ENCODE measurements at places on chromosomes 16 and 17.
A peak's percentile ranks its signal among the peaks of the same experiment; 100 is the strongest.

DNA sequence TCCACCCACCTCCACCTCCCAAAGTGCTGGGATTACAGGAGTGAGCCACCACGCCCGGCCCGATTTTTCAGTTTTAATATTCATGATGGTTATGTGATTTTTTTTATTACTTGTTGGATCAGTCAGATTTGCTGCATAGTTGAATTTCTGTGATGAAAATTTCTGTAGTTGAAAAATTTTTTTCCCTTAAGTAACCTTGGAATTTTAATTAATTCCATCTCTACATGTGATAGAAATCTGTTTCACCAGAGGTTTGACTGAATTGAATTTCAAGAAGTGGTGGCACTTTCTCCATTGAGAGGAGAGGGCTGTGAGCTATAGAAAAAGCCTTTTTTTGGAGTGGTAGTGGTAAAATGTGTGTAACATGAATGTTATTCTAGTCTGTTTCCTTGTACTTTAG lies 24.7 kb downstream of the WIPF2 start:
- no peak for DNase-seq

- peak; percentile 99 for DNase-seq
These were observed at the start of gene SLC2A4 for GRCh38 chr17:7281074-7281952. SLC2A4 (plus strand) TSS chr17:7281718; CDS start chr17:7281935, 217 bp downstream.

GRCh38 chr17:58394534-58395223 lies 22.7 kb downstream of the RNF43 start:
- no peak for DNase-seq

DNA sequence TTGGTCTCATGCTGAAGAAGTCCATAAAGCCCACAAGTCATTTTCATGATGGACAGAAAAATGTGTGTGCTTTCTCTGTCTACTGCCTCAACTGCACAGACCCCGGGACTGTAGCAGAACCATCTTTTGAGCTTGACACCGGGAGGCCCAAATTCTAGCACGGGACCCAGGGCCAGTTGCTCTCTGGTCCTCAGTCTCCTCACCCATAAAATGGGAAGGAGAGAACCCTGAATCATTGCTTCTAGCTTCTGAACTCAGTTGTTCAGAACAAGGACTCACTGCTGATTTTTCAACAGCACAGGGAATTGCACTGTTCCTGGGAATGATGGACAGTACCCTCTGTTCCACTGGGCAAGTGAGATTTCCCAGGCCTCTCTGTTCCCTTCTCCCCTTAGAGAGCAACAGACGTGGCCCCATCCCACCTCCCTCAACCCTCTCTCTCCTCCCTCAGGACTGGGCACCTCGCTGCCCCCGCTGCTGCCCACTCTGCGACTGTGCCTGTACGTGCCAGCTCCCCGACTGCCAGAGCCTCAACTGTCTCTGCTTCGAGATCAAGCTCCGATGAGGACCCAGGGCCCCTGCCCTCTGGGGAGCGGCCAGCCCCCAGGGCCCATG lies 2.2 kb upstream of the ALDOA start:
- DNase-seq = no peak

DNA sequence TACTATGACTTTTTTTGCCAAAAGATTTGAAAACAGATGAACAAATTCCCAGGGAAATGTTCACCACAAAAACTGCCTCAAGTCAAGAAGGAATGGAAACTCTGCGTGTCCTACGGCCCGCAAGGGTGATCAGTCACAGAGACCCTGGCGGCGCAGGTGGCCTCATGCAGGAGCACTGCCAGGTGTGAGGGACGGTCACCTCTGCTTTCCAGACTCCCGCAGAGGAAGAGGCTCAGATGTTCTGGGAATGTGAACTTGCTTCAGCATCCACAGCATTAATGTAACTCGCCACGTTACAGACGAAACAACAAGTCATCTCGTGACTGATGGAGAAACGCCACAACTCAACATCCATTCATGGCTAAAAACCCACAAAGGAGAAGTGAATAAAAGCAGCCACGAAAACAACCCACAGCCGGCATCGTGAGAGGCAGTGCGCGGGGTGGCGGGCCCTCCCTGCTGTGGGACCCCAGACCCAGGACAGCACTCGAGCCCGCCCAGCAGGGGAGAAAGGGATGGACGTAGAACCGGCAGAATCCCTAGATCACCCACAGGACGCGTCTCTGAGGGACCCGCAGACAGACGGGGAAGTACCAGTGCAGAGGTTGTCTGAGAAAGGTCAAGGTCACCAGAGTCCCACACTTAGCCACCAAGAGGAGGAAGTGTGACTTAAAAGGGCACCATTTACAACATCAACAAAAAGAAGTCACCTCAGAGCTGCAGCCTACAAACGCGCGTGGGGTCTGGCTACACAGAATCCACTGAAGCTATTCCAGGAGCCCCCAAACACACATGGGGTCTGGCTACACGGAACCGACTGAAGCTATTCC lies 76.9 kb upstream of the GNG13 start:
- DNase-seq = no peak

- DNase-seq = no peak
These were observed 13.2 kb upstream of the MAP2K6 start for GRCh38 chr17:69401251-69401650.
